ENCODE measurements at places on chromosomes 3 and 15.
A peak's percentile ranks its signal among the peaks of the same experiment; 100 is the strongest.

DNA sequence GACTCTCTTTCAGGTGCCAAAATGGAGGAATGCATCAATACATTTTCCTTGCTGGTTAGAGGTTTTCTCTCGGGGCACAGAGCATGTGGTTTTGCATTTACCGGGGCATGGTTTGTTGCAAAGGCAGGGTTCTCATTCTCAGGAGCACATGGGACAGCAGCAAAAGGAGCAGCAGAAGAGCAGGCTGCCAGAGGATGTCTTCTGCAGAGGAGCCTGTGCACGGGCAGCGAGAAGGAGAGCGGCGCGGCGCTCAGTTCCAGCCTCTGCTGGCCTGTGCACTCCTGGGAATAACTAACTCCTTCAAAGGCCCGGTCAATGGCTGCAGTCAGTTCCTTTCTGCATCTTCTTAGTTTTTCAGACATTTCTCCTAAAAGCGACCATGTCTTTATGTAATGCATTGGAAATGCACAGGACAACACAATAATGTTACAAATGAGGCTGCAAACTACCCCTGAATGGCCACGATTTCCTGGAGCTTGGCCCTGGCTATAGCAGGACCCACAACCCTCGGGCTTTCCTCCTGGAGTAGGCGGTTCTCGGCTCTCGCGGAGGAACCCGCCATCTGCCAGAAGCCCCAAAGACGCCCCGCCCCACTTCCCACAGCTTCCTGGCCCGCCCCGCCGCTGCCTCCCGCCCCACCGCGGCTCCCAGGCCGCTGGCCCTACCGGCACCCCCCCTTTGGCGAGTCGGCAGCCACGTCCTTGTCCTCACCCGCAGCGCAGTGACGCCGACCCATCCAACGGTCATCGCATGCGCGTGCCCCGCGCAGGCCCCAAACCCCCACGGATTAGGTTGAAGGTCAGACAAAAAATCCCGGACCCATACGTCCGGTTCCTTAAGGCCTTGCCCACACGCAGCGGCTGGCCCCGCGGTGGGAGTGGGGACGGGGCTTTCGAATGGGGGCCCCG, at the start of gene C3orf62:
Gene C3orf62 (minus strand): TSS at position 758 of the 908 bp plus-strand sequence. CDS start 360 bp downstream, at position 398.
- DNase-seq = no peak

DNA sequence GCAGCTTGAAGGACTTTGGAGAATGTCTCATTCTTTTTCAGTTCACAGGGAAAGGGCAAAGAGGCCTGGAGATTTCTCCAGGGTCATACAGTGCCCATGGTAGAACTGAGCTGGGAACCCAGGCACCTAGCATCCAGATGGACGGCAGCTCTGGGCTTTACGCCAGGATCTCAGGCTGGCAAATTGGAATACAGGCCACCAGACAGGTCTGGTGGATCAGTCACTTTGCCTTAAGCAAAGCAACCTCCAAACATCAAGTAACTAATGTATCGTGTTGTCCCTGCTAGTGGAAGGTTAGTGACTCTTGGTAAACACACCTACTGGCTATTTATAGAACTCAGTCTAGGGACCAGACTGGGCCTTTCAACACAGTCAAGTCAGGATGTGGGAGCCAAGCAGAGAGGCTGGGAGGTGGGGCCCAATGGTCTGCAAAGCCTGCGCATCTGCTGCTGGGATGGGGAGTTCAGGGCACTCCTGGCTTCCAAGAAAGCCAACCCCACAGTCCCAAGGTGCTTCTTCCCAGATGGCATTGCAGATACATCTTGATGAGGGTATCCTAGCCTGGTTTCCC, 30.2 kb downstream of the RPLP1 start:
- no peak for DNase-seq

DNA sequence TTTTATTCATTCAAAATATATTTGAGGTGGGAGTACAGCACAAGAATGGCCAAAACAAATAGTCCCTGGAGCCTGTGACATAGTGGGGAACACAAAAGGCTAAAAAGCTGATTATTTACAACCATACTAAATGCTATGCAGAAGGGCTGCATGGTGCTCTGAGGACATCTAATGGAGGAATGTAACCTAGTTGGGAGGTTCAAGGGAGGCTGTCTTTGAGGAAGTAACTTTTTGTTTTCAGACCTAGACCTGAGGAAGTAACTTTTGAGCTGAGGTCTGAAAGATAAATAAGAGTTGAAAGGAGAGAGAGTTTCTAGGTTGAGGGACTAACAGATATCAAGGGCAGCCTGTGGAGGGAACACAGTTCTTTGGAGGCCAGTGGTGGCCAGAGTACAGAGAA, 34.8 kb upstream of the RASA2 start:
- DNase-seq = no peak

DNA sequence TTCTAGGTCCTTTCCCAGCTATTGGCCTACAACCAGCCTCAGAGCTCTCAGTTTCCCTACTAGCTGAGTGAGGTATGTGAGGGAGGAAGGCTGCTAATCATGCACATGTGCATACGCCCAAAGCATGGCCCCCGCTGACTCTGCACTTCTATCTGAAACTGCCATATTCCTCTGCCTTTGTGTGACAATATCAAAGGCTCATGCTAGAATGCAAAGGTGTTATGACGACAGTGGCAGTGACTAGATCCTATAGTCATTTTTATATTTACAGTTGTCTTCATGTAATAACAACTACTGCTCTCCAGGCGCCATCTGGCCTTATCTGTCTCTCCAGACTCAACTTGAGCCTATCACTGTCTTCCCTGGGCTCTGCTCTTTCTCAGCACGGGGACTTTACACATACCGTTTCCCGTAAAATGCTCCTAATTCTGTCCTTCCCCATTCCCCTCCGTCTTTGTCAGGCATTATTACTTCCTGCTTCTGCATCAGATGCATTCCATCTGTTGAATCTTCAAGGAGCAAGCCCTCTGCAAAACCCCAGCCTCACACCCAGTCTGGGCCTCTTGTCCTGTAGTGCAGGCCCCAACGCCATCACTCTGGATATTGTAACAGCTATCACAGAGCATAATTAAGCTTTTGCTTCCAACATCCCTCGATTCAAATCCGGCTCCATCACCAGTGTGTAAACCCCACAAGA, 102.5 kb downstream of the PDCD6IP start:
- no peak for DNase-seq

- no peak for DNase-seq
These were observed 77.9 kb upstream of the ARHGEF3 start for GRCh38 chr3:56879436-56880215.

DNA sequence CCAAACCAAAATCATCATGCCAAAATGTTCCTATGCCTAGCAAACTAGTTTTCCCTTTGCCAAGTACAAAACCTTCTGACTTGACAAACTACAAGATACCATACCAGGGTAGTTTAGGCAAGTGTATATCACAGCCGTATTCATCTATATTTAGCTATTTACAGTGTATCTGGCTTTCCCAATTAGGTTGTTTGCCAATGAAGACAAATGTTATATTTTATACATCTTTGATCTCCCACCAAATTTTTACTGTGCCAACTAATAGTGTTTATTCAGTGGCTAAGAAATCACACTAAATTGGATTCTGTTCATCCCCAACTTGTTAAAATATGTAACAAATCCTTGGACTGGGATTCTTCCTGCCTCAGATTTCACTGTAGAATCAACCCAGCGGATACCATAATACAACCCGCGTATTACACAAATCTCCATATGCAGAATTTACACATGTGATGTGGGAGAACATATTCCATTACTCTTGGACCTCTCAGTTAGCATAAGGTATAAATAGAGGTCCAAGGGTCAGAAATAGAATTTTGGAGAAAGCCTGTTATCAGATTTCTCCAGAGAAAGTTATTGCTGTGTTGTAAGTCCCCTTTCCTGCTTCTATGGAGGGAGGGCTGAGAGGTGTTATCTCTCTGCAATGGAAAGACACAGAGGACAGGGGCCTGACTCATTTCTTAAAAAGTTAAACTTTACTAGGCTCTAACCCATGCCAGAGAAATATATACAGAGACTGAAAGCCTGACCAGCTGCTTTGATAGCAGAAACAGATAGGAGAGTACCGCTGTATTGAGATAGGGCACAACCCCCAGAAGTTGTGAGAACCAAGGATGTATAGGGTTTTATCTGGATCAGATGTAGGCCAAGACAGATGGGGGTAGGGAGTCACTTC, 467.0 kb downstream of the FGF12 start:
- DNase-seq = no peak

GRCh38 chr15:84785053-84785452, 32.1 kb upstream of the ALPK3 start:
- no peak for DNase-seq

DNA sequence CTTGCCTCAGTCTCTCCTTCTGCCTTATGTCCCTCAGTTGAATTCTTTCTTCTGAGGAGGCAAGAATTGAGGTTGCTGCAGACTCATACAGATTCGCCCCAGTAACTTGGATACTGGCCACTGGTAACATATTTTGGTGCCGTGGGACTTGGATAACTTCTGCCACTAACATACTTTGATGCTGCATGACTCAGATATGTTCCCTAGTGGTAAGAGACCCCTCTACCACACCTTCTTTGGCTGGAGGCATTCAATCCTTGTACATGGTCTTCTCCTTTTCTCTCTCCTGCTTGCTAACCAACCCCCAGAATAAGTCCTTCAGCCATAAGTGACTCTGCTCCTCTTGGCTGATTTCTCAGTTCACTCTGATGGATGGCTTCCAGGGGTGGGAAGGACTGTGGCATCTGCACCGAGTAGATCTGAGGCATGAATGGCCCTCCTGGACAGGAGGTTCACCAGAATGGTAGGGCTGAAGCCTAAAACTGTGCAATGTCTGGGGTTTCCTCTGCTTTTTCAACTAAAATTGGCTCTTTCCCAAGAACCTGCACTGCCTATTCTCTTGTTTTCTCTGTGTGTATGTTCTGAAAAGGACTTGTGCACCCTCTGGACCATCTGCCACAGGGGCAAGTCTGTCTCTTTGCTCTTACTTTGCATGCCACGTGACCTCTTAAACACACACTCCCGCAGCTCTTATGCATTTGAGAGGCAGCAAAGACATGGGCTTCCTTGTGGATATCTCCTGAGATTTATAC, 55.5 kb upstream of the FSTL1 start:
- no peak for DNase-seq

GRCh38 chr3:74139648-74140047, 474.8 kb downstream of the CNTN3 start:
- DNase-seq = no peak

GRCh38 chr3:177350121-177350520, 152.8 kb upstream of the TBL1XR1 start:
- DNase-seq = no peak

GRCh38 chr3:42214565-42215283, 51.3 kb downstream of the CCK start:
- DNase-seq = no peak

DNA sequence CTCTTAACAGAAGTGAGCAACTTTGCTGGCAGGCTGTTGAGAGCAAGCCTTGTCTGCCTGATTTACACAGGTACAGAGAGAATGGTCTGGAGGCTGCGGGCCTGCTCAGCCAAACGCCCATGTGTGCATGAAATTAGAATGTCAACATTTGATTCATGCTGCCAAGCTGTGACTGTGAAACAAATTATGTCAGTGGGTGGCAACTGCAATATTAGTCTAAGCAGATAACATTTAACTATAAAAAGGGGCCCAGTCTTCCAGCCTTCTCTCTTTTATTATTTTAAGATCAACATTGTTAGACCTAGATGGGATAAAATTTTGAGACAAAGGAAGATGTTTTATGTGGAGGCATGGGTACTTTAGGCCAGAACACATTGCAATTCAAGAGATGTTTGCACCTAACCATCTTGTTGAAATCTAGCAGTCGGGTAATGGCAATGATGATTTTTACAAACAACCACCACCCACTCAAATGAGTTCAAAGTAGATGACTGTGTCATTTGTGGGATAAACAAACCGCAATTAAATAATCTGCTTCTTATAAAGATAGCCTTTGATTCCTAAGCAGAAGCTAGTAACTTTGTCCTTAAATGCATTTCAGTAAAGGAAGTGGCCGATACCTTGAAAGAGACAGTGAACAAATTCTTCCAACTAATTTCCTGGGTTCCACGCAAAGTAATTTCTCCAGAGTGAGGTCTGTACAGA, 70.2 kb downstream of the FOXB1 start:
- peak; percentile 73 for DNase-seq

DNA sequence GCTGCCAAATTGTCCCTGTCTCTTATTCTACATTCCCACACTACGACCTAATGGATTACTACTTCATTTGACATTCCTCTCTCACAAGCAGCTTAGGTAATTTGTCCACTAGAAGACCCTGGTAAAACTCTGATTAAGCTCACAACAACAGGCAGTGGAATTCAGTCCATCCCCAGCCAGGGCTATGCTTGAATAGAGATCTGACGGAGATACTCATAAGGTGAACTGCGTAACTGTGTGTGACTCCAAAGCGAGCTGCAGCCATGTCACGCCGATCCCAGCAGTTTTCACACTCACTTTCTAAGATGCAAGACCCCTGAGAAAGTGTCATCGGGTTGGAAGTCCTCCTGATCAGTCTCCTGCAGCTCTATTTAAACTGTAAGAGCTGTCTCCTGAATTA, 25.7 kb upstream of the ROBO2 start:
- no peak for DNase-seq

GRCh38 chr3:12954891-12955650, 113.7 kb upstream of the RPL32 start:
- DNase-seq = no peak

GRCh38 chr15:34987609-34988026, 469 bp downstream of the ZNF770 start:
- no peak for DNase-seq

DNA sequence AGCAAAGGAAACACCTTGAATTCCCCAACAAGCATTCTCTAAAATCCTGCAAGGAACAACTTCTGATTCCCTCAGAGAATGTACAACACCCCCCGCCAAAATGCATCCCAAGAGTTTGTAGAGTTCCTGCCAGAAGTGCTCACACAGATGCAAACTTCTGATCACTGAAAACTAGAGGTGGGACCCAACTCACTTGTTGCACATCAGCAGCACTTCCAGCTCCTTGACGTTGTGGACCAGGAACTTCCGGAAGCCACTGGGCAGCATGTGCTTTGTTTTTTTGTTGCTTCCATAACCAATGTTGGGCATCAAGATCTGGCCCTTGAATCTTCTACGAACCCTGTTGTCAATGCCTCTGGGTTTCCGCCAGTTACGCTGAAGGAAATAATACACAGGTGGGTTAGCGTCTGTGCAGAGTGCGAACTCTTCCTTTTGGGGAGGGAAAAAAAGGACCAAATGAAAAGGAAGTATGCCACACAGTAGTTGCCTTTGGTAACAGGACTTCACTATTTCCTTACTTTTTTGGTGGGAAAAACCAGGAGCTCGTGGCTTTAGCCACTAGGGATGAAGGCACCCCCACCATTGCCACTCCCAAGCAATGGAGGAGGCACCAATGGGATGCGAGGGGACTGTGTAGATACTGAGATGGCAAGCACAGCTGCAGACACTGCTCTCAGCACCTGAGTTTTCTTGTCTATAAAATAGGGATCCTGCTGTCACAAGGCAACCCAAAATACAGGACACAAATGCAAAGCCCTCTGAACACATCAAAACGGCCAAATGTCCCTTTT, 2.0 kb downstream of the RPL32 start:
- DNase-seq = no peak

Measured in NCI-H748 treated with DMSO at 0.1 percent for 48 hours (cell line).